ENCODE measurements at places on chromosomes 13 and 19.
A peak's percentile ranks its signal among the peaks of the same experiment; 100 is the strongest.

DNA sequence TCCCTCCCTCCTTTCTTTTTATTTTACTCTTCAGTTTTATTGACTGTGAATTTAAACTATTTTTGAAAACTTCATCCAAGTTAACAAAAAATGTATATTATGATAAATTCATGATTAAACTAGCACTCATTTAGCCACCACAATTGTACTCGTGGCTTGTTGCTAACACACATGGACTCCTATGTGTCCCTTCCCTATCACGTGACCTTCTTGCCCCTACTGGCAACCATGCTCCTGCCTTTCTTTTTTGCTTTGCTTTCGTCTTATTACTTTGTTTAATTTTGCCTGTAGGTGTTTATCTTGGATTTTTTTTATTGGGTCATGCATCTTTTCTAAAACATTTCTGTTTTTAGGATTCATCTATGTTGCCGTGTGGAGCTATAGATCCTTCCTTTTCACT is 8.2 kb downstream of the CLC start:
- no peak for DNase-seq

GRCh38 chr13:41515491-41516139 is 58.3 kb downstream of the RGCC start:
- no peak for DNase-seq

DNA sequence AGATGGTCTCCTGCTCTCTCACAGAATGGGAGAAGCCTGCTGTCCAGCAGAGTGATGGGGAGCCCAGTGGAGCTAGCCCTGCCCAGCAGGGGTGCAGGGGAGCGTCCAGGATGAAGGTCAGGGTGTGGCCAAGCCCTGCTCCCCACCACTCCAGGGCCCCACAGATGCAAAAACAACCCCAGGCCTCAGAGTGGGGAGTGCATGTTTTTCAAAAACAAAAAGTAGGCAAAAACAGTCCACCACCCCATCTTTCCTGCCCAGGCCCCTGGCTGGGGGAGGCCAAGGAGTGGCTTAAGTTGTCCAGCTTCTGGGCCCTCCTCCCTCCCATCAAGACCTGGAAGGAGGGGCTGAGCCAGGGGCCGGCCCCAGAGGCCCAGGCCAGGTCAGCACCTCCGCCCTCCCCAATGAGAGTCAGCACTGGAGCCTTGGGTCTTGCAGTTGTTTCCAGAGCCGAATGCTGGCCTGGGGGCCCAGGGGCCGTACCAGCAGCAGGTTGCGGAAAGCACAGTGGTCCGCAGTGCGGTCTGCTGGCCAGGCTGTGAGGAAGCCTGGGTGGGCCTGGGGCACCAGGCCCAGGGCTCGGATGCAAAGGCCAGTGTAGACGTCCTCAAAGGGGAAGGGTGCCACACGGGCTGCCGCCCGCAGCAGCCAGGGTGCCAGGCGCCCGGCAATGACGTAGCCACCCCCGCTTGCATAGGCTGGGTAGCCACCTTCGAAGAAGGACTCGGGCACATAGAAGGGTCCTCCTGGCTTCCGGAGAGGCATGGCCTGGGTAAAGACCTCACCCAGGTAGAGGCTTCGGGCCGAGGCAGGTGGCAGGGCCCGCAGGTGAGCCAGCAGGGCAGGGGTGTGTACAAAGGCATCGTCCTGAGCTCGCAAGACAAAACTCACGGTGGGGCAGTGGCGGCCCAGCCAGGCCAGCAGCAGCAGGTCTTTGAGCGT is 1.7 kb downstream of the B3GNT8 start:
- DNase-seq: no peak

DNA sequence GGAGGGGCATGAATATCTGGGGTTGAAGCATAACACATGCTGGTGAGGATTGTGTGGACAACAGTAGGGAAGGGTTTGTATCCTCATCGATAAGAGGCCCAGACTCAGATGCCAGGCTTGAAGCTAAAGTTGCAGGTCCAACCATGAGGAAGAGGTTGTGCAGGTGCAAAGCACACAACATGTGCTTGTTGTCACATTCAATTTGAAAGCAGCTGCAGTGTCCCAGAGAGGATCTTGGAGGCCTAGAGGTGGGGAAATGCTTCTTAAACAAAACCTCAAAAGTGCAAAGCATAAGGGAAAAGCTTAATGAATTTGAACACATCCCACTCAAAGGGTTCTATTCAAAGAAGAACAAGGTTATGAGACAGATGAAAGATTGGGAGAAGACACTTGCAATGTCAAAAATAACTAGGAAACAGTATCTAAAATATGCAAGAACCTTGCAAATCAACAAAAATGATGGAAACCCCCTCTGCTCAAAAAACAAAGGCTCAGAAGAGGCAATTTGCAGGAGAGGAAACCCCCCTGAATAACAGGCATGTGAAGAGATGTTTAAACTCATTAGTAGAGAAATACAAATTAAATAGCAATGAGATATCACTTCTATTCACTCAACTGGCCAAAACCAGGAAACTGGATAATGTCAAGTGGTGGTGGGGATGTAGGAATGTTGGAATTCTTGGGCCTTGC is 187.1 kb downstream of the KATNAL1 start:
- no peak for DNase-seq

DNA sequence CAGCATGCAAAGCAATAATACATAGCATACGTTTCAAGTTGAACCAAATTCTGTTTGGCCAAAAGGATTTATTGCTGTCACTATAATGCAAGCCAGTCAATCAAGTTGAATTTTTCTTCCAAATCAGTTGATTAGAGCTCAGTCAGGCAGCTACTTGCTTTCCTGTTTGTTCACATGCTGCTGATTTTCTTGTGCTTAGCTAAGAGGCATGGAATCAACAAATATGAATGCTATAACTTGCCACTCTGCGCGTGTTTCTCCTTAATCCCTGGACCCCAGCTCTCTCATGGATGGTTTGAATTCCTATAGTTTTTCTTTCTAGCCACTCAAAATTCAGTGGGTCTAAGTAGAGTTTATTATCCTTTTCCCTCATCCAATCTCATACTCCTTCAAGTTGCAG is 311.3 kb downstream of the KLF5 start:
- DNase-seq: no peak

- no peak for DNase-seq
Measured at GRCh38 chr19:1481893-1482360, 2.9 kb upstream of the C19orf25 start.

DNA sequence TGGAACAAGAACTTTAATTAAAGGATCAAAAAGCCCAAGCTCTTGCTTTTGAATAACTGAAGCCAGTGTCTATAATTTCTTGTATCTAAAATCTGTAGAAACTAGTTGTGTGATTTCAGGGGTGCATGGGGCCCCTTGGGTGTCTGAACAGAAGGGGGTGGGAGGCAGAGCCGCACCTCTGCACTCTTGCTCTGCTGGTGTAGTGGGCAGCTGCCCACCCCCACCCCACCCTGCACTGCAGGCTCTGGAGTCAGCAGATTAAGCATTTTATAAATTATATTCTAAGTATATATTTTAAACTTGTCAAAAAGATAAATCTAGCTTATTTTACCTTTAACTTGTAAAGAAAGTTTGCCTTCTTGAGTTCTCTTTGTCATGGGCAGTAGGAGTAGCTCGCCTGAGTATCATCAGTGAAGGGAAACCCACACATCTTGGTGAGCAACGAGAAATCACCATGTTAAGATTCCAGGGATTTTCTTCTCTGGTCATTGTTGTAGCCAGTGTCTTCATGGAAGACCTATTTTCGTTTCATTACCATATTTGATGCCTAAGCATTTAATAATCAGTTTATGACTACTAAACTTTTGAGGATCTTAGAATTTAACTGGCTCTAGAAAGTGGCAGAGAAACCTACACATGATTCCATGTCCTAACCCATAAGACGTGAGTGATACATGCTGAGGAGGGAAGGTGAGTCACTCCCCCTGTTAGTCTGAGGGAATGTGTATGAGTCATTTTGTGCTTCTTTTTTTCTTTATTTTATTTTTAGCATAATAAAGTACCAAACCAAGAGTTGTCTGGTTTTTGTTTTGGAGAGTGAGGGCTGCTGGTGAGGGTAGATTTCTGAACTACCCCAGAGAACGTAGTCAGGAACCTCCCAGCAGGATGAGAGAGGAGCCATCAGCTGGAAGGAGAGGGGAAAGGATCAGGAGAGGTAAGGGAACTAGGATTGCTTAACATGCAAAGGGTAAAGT is 7.7 kb downstream of the UBE2L5 start:
- DNase-seq: no peak

DNA sequence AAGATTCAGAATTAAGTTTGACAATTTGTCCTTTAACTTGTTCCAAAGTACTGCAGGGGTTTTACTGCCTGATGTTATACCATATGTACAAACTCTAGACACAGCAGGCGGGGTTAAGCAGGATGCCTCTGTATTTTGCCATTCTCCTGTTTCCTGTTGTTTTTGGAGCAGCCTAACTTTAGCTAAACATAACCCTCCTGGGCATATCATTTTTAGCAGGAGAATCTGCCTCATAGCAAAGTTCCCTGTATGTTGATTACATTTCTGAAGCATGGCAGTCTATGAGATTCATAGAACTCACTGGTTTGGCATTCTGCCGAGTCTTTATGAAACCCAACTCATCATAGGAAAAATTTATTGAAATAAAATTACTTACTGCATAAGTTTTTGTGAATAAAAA is 5.2 kb downstream of the LHFPL6 start:
- no peak for DNase-seq

DNA sequence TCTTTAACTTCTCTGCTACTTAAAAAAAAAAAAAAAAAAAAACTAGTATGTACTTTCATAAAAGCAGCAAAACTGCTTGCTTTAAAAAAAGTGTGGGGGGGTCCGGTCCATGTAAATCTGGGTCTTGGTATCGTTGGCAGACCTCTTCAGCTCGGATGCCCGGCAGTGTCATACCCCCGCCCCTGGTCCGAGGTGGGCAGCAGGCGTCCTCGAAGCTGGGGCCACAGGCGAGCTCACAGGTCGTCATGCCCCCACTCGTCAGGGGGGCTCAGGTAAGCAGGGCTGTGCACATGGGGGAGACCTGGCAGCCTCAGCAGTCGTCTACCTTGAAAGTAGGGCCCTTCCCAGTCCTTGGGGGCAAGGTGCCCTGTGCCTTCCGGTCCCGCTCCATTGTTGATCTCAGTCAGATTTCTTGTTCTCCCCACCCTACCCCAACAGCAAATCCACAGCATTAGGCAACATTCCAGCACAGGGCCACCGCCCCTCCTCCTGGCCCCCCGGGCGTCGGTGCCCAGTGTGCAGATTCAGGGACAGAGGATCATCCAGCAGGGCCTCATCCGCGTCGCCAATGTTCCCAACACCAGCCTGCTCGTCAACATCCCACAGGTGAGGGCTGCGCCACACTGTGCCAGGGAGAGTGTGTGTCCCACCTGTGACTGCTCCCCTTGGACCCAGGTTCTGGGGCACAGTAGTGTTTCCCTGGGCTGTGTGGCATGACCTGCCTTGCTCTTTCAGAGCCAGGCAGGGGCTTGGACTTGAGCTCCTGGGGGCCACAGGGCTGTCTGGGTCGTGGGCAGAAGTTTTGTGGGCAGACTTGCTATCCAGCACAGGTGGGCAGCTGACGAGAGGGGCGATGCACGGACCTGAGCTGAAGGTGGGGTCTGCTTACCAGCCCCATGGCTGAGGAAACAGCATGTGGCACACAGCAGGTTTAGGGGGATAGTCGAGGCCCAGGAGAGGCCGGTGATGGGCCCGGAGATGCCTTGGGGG is 19.4 kb downstream of the TSSK6 start:
- no peak for DNase-seq

- no peak for DNase-seq
Measured at GRCh38 chr13:71871176-71871754, 4.3 kb upstream of the DACH1 start.

GRCh38 chr13:45847554-45848224 is 3.9 kb downstream of the SIAH3 start:
- peak; percentile 39 for DNase-seq

- no peak for DNase-seq
Measured at GRCh38 chr19:39874404-39874803, 28.2 kb upstream of the FBL start.

DNA sequence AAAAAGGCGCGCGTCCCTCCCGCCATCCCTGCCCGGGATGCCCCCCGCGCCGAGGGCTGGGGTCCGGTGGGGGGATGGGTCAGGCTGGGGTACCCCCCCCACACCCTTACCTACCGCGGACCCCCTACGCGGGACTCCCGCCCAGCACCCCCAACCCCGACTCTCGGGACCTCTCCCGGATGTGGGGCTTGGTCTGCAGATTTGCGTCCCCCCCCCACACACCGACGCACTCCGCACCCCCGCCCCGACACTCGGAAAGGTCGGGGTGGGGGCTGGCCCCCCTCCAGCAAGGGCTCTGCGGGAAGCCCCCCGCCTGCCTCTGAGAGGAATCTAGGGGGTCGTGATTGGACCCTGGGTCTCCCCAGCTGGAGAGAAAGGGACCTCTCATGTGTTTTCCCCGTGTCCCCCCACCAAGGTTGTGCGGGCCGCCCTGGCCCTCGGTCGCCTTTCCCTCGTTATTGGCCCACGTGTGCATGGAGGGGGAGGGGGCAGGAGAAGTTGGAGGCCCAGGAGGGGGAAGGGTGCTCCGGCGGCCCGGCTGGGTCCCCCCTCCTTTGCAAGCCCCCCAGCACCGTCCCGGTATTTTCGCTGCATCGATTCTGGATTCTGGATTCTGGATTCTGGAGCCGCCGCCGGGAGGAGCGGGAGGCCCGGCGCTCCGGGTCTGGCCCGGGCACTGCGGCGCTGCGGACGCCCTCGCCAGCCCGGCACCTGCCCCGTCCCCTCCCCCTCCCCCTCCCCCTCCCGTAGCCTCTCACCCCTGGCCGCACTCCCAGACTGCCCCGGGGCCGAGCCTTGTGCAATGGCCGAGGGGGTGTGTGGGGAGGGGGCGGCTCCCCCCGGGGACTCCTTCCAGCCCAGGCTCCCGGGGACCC is 607 bp downstream of the NFIC start:
- DNase-seq: peak; percentile 54

- DNase-seq: no peak
Measured at GRCh38 chr13:33917190-33917589, 99.2 kb downstream of the RFC3 start.

DNA sequence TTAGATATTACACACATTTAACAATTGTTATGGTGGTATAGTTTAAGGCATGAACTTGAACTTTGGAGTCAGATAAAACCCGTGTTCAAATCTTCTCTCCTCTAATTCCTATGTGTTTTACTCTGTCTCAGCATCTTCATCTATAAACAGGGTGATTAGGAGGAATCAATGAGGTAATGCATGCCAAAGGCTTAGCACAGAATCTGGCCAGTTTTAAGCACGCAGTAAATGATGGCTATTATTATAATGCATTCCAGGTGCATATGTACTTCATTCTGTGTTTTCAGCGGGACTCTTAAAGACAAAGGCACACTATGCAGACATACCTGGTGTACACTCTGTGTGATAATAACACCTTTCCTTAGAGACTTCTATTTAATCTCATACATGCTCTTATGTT is 88.0 kb upstream of the FRY start:
- no peak for DNase-seq

GRCh38 chr19:1856698-1857603 is 6.4 kb downstream of the KLF16 start:
- DNase-seq: peak; percentile 90

DNA sequence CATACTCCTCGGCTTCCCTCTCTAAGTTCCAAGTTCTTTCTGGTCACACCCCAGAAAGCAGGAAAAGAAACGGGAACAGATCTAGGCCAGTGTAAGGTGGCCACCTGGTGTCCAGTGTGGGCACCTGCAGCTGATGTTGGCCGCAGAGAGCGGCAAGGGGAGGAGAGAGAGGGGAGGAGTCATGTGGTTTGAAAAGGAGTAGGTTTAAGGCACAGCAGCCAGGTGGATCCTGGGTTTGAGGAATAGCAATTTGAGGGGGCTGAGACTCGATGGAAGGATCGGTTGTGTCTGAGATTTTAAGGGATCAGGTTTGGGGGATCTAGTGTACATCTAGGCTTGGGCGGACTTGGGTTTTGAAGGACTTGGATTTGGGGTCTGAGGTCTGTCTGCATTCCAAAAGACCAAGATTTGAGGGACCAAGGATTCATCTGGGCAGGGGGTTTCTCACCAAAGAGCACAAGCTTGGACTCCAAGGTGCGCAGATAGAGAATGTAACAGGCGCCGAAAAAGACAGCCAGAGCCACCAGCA is 1.2 kb downstream of the RABAC1 start:
- peak; percentile 79 for DNase-seq
